ENCODE measurements at places on chromosomes 5 and 9. TPM values are rescaled to one million over a fixed set of nuclear protein-coding genes. Genes with fewer than 3 reads are reported as not detected.
A peak's percentile ranks its signal among the peaks of the same experiment; 100 is the strongest.

DNA sequence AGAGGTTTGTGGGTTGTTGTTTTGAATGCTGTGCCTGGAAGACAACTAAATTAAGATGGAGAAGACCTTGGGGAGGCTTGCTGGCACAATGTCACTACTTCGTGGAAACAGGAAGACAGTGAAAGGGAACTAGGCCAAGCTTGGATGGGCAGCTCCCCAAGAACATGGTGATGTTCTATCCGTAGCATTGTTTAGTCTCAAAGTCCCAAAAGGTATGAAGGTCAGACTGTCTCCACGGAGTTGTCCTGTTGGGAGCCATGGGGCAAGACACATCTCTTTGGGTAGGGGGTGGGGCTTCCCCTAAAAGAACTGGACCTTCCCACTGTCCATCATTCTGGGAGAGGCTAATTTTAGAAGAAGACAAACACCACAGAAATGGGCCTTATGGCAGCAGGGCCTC is 140.5 kb downstream of the ENTREP1 start:
- no peak for DNase-seq

DNA sequence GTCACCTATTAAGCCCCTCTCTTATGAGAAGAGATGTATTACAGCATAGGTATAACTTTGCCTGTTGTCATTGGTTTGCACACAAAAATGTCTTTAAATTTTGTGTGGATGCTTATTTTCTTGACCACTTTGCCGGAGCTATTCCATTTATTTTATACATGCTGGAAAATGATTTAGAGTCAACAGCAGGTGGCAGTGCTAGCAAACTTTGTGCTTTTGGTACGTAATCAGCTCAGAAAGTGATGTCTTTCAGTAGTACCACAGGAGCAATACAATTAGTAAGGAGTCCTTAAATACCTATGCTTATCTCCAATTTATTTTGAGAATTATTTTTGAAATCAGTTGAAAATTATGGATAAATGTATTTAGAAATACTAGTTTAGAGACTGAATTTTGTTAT is 19.8 kb upstream of the NUDT12 start:
- no peak for DNase-seq

GRCh38 chr5:18203296-18203695 is 569.0 kb downstream of the TAF11L14 start:
- DNase-seq = no peak

GRCh38 chr9:136902259-136902821 is 16.0 kb downstream of the TRAF2 start:
- peak; percentile 62 for DNase-seq

DNA sequence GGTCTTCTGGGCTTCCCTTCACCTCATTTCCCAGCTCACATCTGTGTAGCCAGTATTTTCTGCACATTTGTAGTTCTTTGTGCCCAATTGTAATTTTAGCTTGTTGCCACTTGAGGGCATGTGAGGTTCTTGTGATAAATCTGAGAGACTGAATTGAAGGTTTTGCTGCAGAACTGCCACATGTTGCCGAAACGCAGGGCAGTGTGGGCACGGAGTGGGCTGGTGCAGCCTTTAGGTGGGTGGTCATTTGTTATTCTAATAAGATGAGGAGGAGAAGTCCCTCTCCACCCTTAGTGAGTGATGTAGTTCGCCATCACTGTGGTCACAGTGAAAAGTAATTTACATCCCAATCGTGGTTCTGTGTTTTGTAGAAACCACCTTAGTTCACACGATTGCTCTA is 21.2 kb downstream of the OTULIN start:
- no peak for DNase-seq

DNA sequence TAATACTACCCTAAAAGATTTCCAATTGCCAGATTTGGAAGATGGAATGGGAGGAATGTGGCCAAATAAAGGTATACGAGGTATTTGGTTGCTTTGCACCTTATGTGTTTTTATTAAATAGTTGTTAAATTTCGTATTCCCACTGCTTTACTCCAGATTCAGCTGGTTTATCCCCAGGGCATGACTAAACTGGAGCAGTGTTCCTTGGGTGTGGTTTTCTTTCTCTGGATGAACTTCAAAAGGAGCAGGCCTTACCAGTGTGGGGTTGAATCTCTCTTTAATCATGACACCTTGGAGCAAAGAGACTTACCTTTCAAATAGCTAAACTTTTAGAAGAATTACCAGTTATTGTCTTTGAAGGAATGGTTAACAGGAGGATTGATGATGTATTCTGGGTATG is 121.7 kb upstream of the BNC2 start:
- no peak for DNase-seq

FAM169A gene
- 11.6 TPM for total RNA-seq

- DNase-seq = no peak
These were observed 38.4 kb upstream of the BARHL1 start for GRCh38 chr9:132543960-132544359.

CDC20B gene
- total RNA-seq = 0.48 TPM

PLCXD3 gene
- total RNA-seq = not detected

GRCh38 chr5:4313138-4313537 is 717.5 kb downstream of the IRX1 start:
- DNase-seq = no peak

LHX3 gene
- total RNA-seq = not detected

PPP3R2 gene
- total RNA-seq = not detected

DNA sequence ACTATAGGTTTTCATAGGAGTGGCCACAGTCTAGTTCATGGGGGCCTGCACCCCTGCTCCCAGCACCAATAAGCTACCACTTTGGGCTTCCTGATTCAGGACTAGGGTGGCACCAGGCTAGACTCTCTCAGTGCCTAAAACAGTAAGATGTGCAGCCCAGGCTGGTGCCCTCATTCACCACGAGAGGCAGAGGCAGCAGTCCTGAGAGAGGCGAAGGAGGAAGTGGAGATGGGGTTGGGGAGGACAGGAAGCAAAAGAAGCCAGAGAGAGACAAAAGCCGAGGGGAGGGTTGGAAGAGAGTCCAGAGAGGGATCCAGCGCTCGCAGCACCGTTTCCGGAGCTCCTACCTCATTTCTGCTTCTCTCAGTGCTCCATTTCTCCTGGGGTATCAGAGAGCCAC is 180.9 kb downstream of the MED10 start:
- no peak for DNase-seq

GRCh38 chr9:859251-859650 is 17.8 kb downstream of the DMRT1 start:
- DNase-seq = no peak

DNA sequence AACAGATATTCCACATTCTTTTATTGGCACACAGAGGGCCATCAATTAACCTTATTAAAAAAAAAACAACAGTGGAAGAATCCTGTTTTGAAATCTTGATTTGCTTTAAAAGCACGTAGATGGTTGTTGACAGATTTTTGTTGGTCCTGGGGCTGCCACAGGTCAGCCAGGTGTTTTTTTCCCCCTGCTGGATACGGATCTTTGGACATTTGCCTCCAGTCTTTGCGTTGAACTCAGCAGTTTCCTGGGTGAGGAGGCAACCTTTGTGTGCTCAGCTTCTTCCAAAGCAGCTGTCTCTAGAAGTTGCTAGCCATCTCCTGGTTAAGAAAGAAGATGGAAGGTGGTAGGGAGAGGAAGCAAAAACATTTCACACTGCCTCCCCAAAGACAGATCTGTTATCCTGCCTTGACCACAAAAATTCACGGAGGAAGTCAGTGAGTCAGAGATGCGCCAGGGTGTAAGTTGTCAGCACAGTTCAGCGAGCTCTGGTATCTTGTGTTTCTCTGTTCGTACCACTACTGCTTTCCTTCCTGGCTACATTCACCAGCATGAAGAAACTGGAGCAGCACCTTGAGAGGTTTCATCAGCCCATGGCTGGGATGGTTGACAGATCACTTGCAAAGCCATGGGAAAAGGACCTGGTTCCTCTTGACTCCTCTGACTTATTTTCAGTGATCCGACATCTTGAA is 207.3 kb downstream of the ARHGAP26 start:
- no peak for DNase-seq

CARTPT gene
- total RNA-seq = not detected

- no peak for DNase-seq
These were observed 189.1 kb upstream of the CCNG1 start for GRCh38 chr5:163248333-163248732.

DNA sequence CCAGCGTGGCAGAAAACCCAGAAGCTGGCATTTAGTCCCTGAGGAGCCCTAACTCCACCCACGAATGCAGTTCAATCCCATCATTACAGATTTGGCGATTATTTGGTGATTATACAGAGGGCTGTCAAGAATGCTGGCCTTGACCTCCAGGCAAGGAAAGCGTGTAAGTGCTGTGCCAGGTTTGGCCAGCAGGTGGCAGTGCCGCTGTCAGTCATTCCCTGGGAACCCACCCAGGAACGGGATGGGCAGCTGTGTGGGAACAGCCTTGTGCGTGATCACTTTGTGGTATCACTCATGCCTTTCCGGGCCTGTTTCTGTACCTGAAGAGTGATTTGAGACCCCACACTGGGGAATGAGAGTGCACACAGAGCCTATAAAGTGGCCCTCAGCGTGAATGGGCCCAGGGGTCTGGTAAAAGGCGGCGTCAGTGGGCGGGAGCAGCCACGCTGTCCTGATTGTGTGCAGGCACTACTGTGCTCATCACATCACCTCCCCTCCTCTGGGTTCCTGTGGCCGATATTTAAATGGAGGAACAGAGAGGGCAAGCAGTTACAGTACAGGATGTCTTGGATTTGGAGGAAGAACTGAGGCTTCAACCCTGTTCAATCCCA is 215.6 kb downstream of the ROR2 start:
- peak; percentile 73 for DNase-seq

IFNA13 gene
- total RNA-seq = not detected

ADCY2 gene
- not detected for total RNA-seq

GRCh38 chr9:20611691-20612287 is 10.5 kb downstream of the MLLT3 start:
- DNase-seq = no peak

GRCh38 chr5:149325894-149326293 is 19.4 kb upstream of the GRPEL2 start:
- no peak for DNase-seq

DNA sequence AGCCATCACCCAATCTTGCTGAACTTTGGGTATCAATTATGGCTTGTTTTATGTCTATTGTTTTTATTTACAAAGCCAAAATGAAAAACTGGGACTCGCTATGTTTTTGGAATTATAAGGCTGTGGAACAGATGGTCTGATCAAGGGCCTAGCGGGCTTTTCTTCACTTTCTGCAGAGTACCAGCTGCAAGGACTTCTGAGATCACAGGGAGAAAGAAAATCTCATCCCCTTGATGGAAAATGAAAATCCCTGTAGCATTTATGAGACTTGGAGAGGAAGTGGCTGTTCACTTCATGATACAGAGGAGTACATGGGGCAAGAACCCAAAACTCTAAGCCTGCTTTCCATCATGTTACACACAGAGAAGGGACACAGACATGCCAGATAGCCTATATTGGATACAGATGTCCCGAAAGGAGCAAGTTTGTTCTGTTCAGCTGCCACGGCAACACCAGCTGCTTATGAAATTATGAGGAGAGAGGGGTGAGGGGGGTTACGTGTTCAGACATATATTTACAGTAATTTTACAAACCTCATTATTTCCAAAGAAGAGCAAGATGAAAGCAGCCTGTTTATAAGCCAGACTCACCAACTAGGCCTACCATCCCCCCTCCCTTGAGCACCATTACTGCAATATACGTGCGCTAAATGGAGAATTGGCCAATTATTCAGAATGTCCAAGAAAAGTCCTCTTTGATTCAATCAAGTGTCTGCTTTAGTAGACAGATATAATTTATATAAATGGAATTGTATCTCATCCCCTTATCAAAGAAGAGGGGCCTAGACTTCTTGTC is 220.0 kb downstream of the MARCHF11 start:
- DNase-seq = no peak

DNA sequence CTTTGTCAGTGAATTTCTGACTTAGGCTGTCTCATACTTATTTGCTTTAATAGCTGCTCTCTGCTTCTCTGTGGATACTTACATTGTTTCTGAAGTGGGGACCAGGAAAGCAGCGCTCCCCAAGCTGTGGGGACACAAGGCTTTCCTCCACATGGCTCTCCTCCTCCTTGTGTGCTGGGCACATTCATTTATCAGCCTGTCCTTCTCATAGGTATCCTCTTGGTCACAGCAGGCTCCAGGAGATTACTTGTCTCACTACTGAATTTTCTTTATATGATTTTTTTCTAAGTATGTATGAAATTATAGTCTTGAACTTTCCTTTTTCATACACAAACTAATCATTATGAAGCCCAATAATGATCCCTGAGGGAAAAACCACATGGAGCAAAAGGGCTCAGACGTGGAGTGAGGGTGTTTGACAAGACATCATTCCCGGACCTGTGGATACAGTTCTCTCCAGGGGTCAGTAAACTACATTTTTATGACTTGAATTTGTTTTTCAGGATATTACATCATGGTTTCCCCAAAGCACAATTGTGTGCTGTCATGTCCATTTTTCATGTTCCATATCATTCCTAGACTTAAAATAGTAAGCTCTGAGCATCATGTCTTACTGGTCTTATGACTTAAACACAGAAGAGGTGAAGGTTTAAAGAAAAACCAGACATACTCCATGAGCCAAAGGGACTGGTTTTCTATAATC is 234.5 kb downstream of the PCSK1 start:
- DNase-seq = no peak

- no peak for DNase-seq
These were observed 9.6 kb downstream of the LRRC8A start for GRCh38 chr9:128891321-128892220.

GNAQ gene
- 25.5 TPM for total RNA-seq

DNA sequence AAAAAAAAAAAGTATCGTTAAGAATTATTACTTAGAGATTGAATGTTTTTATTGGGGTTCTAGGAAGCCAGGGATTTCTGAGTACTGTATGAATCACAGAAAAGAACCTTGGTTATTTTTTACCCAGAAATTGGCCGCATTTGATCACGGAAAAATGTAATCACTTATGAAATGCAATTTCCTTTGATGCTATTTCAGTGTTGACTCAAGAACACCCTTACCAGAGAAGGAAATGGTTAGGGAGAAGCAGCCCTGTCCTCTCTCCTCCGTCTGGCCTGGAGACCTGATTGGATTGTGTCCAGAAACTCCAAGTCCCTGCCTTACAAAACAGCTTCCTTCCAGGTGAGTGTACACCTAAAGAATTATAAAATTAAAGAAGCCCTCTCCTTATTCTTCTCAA is 116.7 kb downstream of the MED10 start:
- DNase-seq = no peak

DNA sequence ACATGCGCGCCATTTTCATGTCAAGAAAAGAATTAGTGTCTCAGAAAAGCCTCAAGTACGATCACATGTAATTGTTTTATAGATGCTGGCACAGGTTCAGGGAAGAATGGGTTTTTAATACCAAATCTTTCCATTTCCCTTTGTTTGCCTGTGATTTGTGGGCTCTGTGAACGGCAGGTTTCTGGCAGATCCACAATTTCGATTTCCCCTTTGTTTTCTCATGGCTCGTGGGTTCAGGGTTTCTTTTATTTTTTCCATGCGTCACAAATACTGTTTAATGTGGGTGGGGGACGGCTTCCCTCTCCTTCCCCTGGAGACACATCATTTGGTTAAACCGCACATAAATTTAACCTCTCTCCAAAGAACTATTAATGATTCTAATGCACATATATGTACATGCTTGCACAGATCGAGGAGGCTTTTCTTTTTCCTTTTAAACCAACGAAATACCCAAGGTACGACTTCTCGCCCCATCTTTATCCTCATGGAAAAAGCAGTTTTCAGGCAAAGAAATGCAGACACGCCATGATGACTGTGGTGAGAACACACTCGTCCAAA is 195.9 kb downstream of the SLIT3 start:
- no peak for DNase-seq
